ENCODE measurements at places on chromosomes 11 and 22.

GRCh38 chr11:23995891-23996290 lies 501.0 kb upstream of the LUZP2 start:
- no peak for DNase-seq

- DNase-seq = no peak
Measured at GRCh38 chr22:38866024-38866398, 6.0 kb downstream of the CBX6 start.

GRCh38 chr22:20171288-20172140 lies 20.7 kb upstream of the CCDC188 start:
- no peak for DNase-seq

DNA sequence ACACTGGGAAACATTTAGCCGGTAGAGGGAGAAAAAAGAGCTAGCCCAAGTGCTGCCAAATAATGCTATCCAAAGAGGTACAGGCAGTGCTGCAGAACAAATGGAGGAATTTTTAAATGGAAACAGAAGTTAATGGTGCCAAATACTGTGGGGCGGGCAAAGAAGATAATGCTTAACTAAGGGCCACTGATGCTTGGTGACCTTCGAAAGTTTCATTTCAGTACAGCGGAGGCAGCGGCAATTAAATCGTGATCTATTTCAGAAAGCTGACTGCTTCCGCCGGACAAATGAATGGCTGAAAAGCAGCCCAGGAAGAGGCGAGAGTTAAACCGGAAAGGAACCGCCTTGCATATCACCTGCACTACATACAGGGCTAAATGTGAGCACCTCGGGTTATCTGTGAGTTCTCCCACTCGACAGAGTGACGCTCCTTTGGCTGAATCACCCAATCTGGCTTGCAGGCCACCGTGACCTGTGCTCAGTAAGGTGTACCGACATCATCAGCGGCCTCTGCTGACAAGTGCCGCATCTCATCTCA lies 42.1 kb downstream of the CADM1 start:
- DNase-seq = no peak

Data from effector CD4-positive, alpha-beta T cell (primary cell).